NCI-H2107 (cell line): ENCODE measurements at places on chromosomes 6 and 20.

DNA sequence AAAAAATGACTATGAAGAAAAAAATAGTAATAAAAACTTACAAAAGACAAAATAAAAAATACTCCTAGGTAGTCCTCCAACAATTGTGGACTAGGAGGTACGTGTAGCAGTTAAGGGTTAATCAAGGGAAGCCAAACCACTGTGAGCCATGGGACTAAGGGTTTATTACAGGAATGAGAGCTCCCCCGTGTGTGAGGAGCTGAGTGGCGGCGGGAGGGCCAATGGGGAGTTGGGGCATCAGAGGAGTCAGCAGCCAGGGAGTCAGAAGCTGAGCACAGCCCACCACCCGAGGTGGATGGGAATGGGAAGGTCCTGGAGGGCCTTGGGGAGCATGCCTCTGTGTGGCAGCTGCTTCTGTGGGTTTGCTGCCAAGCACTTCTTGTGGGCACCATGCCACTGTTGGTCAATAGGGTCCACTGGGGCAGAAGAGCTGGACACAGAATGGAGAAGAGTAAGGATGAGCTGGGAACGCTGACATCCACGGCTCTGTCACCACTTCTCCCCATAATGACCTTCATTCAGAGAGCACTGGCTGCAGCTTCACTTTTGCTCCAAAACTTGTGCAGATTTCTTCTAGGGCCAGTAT, 373.3 kb downstream of the CDKAL1 start:
- DNase-seq = no peak

DNA sequence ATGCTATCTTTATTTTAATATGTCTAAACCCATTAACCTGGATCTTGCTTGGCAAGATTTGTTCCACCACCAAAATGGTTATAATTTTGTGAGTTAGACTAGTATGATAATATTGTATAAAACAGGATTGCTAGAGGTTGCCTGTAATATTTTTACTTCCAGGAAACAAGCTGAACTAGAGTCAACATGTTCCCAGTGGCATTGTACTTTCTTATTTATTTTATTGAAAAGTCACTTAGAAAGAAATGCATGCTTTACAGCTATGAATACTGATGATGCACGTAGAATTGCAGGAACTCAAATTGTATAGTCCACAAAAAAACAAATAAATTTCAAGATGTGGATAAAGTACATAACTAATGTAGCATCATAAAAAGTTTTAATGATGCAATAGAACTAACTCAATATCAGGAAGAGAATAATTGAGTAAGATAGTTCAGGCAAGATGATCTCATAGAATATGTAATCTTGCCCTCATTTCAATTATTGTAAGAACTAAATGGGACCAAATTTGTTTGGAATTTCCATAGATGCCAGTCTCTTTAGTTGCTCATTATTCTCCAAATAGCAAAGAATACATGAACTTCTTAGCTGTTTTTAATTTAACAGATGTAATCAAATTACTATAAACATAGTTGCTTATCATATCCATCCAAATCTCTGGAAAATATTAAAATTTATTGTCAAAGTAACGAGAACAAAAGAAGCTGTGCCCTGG, 451.8 kb downstream of the COL12A1 start:
- DNase-seq = no peak

- DNase-seq = peak; percentile 44
Measured at GRCh38 chr20:32780749-32781655, 18.8 kb downstream of the DNMT3B start.

DNA sequence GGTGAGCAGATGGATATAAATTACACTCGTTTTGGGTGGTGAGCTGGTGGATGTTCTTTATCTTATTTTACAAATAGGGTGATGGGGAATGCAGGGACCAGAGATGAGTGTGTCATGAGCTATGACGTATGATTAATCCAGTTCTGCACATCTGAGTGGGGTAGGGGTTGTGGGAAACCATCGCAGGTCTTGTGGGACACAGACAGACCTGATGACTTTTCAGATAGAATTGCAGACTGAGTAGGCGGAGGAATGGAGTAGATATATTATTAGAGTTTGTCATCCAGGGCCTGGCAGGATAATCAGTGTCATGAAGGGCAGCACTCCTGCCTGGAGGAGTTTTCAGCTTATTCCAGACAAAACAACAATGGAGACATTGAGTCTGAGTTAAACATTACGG, 12.9 kb upstream of the DSP start:
- no peak for DNase-seq

GRCh38 chr6:31791324-31792089, 4.0 kb downstream of the VARS1 start:
- no peak for DNase-seq

GRCh38 chr6:144220031-144220790, 64.9 kb upstream of the UTRN start:
- DNase-seq = no peak

GRCh38 chr6:141321493-141322347, 811.0 kb upstream of the GJE1 start:
- peak; percentile 22 for DNase-seq

- DNase-seq = no peak
Measured at GRCh38 chr6:169807699-169808607, 56.5 kb downstream of the ERMARD start.

DNA sequence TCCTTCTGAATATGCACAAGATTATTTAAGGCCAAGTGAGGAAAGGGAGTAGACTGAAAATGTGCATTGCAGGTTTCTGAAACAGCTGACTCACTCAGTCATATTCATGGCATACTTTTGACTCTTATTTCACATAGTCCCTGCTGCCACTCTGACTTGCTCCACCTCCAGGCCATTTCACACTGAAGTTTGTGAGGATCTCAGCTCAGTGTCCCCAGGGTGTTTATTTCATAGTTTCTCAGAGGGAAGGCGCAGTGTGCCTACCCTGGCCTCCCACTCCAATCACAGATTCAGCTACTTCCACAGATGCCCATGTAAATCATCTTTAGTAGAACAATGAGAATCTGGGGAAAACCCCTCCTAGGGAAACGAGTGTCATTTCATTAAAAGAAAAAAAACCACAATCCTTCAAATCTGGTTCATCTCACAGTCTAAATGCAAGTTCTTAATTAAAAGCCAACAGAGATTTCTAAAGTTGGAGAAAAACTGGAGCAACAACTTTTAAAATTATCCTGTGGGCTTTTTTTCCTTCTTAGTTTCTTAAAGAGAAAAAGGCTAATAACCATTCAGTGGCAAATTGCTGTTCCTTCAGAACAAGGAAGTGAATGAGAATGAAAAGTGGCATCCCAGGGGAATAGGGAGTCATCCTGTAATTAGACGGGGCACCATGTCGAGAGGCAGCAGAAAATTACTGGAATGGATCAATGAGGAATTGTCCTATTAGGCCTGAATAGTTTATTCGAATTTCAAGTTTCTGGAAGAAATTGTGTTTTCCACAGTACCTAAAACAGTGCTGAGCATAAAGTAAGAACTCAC, 133.6 kb downstream of the TFAP2B start:
- no peak for DNase-seq

- DNase-seq = no peak
Measured at GRCh38 chr20:52231230-52231746, 39.7 kb upstream of the ZFP64 start.

DNA sequence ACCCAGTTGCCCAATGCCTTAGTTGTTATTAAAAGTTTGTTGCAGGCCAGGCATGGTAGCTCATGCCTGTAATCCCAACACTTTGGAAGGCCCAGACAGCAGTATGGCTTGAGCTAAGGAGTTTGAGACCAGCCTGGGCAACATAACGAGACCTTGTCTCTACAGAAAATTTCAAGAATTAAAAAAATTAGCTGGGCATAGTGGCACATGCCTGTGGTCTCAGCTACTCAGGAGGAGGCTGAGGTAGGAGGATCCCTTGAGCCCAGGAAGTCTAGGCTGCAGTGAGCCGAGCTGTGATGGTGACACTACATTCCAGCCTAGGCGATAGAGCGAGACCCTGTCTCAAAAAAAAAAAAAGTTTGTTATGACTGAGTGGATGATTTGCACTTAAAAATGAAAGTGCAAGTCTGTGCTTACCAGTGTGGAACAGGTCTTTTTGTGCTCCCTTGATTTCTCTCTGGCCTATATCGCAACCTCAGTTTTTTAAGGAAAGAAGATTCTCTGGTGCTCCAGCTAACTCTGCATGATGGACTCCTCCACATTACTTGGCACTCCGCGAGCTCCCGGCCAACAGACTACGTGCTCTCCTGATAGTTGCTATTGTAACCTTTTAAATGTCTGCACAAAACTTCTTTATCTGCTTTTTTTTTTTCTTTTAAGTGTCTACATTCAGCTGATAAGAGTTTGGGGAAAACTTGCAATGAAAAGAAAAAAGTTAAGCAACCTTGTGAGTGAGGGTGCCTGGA, 22.1 kb downstream of the ZKSCAN3 start:
- no peak for DNase-seq

DNA sequence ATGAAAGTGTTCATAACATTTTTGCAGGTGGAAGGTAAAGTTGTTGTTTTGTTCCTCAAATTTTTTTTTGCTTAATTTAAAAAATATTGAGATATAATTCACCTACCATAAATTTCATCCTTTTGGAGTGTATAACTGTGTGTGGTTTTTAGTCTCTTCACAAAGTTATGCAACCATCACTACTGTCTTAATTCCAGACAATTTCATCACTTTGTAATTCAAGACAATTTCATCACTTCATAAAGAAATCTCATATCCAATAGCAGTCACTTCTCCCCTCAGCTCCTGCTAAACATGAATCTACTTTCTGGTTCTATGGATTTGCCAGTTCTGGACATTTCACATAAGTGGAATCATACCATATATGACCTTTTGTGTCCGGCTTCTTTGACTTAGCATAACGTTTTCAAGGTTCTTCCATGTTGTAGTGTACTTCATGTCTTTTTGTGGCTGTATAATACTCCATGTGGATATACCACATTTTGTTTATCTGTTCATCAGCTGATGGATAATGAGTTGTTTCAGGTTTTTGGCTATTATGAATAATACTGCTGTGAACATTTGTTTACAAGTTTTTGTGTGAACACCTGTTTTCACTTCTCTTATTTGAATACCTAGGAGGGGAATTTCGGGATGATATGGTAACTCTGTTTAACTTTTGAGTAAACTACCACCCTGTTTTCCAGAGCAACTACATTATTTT, 18.8 kb downstream of the ZFAND3 start:
- no peak for DNase-seq

GRCh38 chr20:41142245-41142644, 4.9 kb downstream of the PLCG1 start:
- no peak for DNase-seq

- DNase-seq = no peak
Measured at GRCh38 chr6:18102783-18103509, 19.5 kb downstream of the NHLRC1 start.

GRCh38 chr6:501891-502601, 110.5 kb downstream of the IRF4 start:
- DNase-seq = no peak

GRCh38 chr6:900716-901605, 208.0 kb upstream of the EXOC2 start:
- DNase-seq = no peak

DNA sequence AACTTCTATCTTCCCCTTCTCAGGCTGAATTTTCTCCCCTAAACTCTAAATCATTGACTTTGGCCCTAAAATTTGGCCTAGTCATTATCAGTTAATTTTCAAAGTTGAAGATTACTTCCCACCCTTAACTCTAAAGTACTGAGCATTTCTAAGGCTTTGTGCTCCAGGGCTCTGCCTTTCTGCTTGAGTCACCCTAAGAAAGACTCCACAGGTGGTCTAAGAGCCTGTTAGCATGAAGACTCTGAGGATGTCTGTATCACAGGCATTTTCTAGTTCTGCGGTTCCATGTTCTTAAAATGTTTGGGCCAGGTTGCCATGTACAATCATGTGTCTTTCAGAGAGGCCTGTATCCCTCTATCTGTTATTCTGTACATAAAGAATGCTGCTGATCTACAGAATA, 808.1 kb upstream of the MANEA start:
- DNase-seq = no peak

- DNase-seq = no peak
Measured at GRCh38 chr20:21618759-21619416, 86.6 kb upstream of the PAX1 start.

DNA sequence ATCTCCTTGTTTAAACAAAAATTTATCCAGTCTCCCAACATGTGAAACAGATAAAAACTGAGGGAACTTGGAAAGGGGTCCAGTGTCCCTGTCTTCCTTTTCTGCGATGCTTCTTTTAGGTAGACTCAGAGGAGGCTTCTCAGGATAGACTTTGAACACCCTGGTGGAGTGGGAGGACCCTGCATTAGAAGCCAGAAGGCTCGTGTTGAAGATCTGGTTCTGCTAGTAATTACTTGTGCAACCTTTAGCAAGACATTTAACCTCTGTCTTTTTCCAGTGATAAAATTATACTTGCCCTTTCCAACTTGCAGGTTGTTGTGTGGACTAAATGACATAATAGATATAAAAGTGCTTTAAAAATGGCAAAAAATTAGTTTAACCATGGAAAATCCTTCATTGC, 67.1 kb upstream of the PREP start:
- no peak for DNase-seq

DNA sequence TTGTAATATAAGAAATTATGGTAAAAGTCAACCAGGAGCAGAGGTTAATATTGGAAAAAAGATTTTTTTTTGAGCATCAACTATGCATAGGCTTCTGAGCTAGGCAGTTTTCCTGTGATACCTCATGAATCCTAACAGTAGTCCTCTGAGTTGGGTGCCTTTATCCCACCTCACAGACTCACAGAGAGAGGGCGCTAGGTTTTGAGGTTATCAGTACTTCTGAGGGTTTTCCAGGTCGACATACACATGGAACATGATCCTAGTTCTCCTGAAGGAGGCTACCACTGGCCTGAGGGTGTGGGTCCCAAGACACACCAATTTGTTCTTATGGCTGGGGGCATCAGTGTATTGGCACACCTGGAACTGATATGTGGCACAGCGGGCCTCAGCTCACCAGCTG, 358.8 kb upstream of the JAG1 start:
- no peak for DNase-seq
